ENCODE measurements at places on chromosomes 5 and 9.
A peak's percentile ranks its signal among the peaks of the same experiment; 100 is the strongest.

- DNase-seq: no peak
Observed at GRCh38 chr9:71665247-71665646, 103.1 kb downstream of the CEMIP2 start.

GRCh38 chr9:77010527-77010926 is 8.9 kb upstream of the FOXB2 start:
- DNase-seq: peak; percentile 31

DNA sequence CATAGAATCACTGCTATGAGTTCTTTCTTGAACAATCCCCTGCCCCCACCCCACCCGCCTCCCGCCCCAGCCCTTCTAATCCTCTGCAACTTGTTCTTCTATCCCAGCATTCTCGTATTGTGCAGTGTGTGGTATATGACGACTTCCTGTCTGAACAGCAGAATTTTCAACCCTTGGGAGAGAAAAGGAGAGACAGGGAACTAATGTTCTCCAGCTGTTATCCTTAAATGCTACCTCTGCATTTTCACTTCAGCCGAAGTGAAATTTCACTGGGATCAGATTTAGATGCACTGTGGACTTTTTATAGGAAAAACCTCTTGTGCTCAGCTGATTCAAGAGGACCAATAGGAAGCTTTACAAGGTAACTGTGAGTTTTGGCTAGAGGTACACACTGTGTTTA is 2.2 kb downstream of the FBXL7 start:
- DNase-seq: no peak

DNA sequence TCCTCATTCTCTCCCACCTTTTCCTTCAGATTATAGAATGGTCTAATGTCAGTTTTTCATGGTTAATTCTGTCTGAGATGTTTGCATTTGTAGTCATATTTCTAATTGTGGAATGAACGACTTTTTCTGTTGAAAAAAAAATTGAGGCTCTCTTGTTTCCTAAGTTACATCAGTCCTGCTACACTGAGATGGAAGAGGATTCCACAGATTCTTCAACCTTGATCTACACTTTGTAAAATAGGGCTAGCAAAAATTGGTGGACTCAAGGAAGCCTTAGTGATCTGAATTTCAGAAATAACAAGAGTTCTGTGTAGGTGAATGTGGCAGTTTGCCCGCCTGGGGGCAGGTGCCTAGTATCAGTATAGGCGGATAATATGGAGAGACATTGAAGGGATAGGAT is 51.9 kb downstream of the ERBIN start:
- DNase-seq: no peak

DNA sequence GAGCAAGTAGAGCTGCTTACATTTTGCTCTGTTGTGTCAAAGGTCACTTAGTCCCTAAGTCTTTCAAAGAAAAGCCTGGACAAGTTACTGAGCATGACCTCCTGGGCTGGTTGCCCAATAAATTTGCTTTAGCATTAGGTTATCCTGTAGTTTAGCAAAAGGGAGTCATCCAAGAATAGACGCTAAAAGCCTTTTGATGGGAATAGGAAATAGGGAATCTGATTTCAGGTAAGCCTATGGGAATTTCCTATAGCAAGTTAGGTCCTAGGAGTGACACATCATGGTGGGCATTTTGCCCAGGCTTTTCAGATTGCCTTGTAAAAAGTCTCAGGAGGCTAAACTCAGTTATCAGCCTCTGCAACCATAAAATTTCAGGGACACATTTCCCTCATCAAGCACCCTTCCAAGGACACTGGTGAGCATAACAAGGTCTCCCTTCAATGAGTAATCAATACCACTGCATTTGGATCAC is 67.6 kb upstream of the RANBP3L start:
- no peak for DNase-seq

DNA sequence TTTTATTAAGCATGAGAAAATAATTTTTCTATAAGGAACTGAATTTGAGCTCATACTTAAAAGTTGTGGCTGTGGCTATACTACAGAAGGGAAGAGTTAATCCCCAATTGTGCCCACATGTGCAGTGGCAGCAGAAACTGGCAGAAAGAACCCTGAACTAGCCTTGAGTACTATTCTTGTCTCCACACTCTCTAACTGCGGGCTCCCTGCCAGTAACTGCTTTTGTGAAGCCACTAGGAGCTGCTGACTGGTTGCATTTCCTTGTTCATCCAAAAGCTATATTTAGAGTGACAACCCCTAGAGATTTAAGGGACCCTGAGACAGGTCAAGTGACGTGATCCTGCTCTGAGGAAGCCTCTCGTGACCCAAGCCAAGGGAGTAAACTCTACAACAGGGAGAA is 238.6 kb downstream of the ELAVL2 start:
- DNase-seq: no peak

GRCh38 chr5:97554977-97555643 is 372.1 kb upstream of the RIOK2 start:
- DNase-seq: no peak

- no peak for DNase-seq
Observed at GRCh38 chr9:75130621-75131230, 42.4 kb downstream of the OSTF1 start.

DNA sequence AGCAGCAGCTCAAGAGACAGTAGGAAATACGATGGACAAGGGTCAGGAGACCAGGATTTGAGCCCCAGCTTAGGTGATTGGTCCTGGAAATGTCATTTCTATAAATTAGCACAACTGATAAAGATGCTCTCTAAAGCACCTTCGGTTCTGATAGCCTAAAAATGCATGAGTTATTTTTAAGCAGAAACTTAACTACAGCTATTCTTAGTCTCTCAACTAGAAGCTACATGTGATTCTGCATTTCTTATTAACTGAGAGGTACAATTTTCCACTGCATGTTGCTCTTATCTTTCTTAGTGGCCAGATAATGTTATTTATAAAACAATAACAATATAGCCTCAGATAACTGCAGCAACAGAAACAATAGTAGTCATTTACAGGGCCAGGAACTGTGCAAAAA is 136.4 kb downstream of the GRIA1 start:
- no peak for DNase-seq

DNA sequence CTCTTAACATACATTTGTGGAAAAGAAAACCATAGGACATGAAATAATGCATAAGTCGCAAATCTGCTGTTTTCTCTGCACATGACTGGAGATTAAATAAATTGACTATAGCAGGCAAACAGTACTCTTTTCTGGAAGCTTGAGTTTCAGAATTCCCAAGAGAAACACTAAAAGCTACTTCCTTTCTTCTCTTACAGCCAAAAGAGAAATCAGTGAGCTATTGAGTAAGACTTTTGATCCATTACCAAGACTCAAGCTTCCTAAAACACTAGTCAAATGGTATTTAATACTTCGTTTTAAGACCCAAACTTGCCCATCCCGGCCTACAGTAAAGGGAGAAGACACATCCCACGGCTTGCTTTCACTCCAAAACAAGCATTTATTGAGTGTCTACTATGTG is 335.8 kb upstream of the PUM3 start:
- no peak for DNase-seq

- DNase-seq: no peak
Observed at GRCh38 chr9:18056269-18056992, 417.5 kb upstream of the ADAMTSL1 start.

DNA sequence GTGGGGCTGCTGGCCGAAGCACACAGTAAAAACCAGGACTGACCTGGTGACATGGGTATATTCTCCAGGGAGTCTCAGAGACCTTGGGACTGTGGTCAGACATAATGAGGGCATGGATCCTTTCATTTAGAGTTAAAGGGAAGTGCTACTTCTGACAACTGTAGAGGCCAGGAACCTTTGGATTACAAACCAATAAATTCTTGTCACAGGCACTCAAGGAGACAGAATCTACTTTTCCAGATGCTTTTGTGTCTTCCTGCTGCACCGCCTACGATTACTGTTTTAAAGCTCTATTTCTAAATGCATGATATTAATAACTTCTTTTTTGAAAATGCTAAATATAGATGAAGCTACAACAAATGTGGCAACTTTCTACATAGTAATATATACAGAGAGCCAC is 106.5 kb upstream of the LPAR1 start:
- no peak for DNase-seq

- no peak for DNase-seq
Observed at GRCh38 chr9:80964374-80964773, 725.0 kb downstream of the TLE1 start.

GRCh38 chr9:113176803-113177202 is 26.0 kb downstream of the SLC31A2 start:
- DNase-seq: no peak

DNA sequence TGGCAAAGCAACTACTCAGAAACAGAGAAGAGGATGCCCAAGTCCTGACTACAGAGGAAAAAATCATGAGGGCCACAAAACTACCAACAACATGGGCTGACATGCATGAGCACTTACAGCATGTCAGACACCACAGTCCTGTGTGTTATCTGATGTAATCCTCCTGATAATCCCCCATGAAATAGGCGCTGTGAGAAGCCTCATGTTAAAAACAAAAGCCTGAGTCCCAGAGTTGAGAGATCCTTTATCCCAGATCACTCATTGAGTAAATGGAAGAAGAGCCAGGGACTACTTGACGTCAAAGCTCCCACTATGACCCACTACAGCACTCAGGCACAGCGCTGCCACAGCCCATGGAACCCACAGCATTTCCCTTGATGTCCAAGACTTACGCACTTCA is 7.2 kb upstream of the SPOCK1 start:
- DNase-seq: no peak

GRCh38 chr9:81598811-81599210 is 90.5 kb downstream of the TLE1 start:
- DNase-seq: no peak

DNA sequence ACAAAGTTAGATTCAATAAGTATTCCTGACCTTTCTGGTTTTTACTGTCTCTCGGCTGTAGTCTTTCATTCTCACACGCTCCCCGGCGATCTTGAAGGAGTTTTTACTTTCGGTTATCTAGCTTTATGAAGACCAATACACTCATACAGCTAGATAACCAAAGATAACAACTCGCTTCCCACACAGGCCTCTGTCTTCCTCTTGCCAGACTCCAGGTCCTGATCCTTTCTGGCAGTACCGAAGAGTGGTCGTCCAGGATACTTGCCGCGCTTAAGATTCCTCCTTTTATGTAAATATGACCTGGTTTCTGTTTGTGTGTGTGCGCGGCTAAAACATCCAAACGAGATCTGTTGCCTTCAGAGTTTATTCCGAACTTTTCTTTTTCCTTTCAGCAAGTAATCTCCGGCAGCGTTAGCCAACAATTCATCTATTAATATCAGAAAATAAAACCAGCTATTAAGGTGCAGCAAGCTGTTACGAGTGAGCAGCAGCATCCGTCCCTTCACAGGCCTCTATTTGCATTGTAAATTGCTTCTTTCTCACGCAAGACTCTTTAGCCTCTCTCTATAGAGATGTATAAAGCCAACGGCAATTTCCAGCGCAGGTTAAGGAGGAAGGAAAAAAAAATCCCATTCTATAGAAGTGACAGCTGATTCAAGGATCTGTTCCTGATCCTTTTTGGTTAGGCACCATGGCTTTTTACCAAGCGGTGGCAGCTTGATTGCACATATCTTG is 216.1 kb downstream of the MEF2C start:
- DNase-seq: no peak

- no peak for DNase-seq
Observed at GRCh38 chr5:177959315-177959714, 36.7 kb downstream of the PROP1 start.

GRCh38 chr9:126173401-126173800 is 153.2 kb upstream of the MVB12B start:
- DNase-seq: no peak

- DNase-seq: no peak
Observed at GRCh38 chr9:93681269-93682154, 105.1 kb downstream of the PHF2 start.

GRCh38 chr5:167207081-167207480 is 1084.4 kb upstream of the WWC1 start:
- DNase-seq: no peak

DNA sequence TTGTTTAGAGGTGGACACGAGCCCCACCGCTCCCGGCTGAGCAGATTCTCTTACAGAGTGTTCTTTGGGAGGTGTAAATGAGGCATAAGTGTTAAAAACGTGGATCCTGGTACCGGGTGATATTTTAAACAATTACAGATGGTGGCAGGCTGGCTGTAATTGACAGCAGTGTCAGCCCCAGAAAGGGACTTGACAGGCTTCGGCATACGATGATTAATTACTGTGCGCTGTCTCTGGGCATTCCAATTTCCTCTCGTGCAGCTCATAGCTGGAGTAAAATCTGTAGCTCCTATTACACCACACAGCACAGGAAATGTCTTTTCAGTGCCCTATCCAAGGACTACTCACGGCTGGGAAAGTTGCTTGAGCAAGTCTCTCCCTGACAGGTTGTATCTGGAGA is 305.4 kb upstream of the IRX2 start:
- DNase-seq: peak; percentile 65

DNA sequence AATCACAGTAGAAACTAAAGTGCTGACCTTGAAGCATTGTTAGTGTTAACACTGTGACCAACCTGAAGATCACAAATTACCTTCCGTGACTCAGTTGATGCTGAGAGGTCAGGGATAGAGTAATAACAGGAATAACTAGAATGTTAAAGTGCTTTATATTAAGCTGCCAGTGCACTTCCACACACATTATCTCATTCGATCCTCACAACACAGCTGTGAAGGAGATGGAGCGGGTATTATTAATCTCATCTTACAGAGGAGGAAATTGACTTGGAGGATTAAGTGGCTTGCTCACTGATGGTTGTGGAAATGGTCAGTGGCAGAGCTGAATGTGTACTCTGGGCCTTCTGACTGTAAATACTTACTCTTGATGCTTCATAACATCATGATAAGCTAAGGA is 252.5 kb upstream of the DMRT1 start:
- DNase-seq: no peak

GRCh38 chr9:133204993-133205336 is 4.1 kb downstream of the OBP2B start:
- DNase-seq: no peak

DNA sequence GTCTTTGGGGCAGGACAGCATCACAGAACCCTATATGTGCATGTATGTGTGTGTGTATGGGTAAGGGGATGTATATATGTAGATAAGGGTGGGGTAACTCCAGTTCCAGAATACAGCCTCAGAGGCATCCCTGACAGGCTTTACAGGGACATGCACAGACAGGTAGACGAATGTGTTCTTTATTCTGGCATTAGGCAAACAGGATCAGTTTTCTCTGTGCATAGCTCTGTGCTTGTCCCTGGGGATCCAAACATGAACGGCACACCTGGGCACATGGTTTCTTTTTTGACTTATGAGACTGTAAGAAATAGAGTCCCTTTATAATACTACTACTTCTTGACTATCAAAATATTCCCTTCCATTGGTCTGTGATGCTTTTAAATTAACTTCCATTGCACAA is 120.6 kb downstream of the TRIO start:
- DNase-seq: peak; percentile 89

- DNase-seq: no peak
Observed at GRCh38 chr9:74838351-74838750, 49.4 kb downstream of the TRPM6 start.
